ENCODE measurements at places on chromosomes 4 and X.
A peak's percentile ranks its signal among the peaks of the same experiment; 100 is the strongest.

DNA sequence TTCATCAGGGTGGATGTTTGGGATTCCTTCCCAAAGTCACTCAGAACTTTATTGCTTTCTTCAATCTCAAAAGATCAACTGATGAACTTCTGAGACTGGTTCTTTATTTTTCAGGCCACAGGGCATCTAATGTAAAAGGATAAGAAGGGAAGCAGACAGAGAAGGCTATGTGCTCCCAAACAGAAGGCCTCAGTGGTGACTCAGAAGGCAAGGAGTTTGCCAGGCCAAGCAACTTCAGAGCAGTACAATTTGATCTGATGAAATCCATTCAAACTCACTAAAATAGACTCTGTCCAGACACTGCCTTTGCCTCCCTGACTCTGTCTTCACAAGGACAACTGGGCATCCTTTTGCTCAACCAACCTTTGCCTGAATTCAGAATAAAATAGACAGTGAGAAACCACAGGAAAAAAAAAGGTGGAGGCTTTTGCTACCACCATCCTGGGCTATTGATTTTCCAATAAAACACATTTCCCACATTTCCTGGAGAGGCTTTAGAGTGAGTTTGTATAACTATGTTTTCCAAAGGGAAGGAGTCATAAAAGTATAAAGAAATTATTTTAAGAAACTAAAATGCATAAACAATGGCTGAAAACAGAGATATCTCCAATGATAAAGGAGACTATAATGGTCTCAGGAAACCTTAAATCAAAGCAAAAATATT lies 55.2 kb downstream of the ARHGEF6 start:
- no peak for DNase-seq

DNA sequence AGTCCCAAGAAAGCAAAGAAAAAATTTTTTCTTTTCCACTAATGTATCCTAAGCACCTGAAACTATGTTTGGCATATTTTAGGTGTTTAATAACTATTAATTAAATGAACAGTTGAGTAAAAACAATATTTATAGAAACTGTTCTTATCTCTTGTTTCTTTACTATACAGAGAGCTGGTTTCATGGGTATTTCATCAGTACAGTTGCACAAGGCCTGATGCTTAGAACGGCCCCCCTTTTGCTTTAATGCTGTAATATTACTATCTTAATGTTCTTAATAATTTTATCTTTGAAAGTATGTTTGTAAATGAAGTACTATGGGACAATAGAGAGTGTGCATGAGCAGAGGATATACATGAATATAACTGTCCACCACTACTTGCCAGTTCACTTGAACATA lies 479.1 kb upstream of the SLIT2 start:
- no peak for DNase-seq

DNA sequence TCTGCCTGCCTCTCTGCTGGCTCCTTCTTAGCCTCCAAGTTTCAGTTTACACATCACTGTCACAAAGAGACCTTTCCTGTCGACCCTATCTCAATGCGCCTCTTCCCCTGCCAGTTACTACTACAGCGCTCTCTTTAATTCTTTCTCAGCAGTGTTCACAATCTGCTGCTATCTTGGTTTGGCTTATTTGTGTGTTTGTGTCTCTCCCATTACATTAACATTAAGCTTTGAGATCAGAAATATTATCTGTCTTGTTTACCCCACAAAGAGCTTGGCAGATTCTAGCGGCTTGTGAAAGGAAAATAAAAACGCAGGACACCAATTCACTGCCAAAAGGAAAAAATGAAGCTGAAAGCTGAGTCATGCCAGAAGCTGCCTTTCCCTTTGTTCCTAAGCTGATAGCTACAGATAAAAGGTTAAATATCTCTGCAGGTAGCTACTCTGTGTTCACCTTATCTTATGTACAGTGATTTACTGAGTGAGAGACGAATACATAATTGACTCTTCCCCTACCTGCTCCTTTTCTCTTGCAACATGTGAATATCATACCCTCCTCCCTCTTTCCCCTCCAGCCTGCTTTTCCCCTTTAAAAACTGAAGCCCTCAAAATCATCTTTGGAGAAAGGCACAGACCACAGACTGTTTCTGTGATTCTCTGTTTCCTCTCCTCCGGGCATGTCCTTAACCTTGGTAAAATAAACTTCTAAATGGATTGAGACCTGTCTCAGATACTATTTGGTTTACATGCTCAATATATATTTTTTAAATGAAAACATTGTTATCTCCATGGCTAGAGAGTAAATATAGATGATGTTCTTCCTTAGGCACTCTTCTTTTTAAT lies 19.3 kb upstream of the SLC9A7 start:
- DNase-seq, result no peak

DNA sequence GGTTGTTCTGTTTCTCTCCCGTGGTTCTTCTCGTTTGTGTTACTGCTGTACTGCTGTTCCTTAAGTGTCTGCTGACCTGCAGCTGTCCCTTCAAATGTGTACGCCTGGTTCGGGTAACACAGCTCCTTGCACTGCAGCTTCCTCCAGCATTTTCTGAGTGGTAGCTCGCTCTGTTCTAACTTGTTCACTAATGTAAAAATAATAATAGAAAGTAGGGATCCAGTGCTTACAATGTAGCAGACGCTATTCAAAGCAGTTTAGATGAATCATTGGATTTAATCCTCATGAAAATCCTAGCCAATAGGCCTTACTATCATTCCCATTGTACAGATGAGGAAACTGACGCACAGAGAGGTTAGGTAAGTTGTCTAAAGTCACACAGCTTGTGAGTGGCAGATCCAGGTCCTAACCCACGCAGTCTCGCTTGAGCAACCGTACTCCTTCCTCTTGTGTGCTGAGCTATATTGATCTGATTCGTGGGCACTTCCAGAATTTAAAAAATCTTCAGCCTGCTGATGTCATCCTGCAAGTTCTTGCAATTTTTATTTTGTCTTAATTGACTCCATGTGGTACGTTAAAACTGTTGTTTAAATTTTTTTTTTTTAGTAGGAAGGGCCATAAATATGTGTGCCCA lies 448.2 kb upstream of the FAT1 start:
- no peak for DNase-seq

- no peak for DNase-seq
Measured at GRCh38 chr4:64195582-64195981, 213.7 kb downstream of the TECRL start.

GRCh38 chr4:102230194-102230593 lies 115.1 kb downstream of the SLC39A8 start:
- DNase-seq, result no peak

DNA sequence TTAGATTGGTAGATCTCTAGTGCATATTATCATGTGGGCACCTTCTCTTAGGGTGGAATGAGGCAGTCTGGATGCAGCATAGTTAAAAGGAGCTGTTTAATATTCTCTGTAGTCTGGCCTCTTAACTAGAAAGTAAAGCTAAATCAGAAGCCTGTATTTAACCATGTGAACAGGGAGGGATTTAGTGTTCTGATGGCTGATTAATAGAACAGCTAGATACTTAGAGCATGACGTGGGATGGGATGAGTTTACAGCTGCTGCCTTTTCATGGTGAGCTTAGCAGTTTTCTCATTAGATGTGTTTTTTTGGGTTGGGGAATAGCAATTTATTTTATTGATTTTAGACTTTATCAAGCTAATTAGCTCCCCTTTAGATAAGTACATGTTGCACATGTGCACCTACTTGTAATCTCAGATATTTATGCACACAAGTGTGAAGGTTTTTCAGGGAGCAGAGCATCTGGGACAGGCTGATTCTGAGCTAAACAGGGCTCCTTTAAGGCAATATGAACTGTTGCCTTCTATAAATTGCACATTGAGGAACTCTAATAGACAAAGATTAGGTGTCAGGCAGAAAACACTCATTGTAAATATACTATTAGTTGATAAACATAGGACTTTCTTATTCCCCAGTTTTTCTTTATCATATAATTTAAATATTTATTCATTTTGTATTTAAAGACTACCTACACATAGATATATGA lies 34.1 kb downstream of the YIPF6 start:
- no peak for DNase-seq

GRCh38 chr4:34108391-34108790 lies 2135.9 kb downstream of the ARAP2 start:
- DNase-seq, result no peak

- DNase-seq, result no peak
Measured at GRCh38 chrX:43573441-43574015, 82.6 kb upstream of the MAOA start.

DNA sequence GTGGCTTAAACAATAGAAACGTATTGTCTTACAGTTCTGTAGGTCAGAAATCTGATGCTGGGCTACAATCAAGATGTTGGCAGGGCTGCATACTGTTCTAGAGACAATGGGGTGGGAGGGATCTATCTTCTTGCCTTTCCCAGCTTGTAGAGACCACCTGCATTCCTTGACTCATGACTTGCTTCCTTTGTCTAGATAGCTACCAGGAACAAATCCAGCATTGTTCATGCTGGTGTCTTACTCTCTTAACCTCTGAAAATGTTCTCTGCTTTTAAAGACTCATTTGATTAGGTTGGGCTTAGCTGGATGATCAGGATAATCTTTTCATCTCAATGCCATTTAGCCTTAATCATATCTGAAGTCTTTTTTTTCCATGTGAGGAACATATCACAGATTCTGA lies 169.0 kb downstream of the ZNF330 start:
- no peak for DNase-seq

GRCh38 chrX:121011254-121011653 lies 25.7 kb upstream of the CT47A1 start:
- no peak for DNase-seq

- peak; percentile 55 for DNase-seq
Measured at GRCh38 chrX:12974305-12974795, 560 bp upstream of the TMSB4X start.

DNA sequence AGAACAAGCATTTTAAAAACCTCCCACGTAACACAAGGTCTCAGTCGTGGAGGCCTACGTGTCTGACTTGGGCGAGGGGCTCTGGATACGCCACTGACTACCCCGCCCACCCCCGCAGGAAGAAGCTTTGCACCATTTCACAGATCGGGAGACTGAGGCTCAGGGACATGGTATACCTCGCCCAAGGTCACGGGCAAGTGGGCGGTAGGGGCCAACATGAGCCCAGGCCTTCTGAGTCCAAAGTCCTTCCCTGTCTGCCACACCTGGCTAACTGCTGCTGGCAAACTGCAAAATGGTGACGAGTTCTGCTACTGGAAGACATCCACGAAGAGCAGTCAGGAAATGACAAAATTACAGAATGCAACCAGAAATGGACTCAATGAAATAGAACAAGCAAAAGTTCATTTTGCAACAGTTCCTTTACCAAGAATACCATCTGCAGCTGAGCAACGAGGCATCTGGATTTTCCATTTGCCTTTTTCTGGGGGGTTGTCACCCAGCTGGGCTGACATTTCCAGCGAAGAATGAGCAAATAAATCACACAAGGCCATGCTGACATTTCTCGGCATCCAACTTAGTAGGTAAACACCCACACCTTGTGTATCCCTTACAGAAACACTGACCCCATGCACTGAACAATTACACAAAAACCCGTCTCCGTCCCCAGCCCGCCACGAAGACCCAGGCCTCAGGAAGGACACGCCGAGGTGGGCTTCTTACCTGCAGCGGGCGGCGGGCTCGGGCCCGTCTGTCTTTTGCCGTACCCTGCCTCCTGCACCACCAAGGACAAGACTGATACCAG lies 70.2 kb upstream of the AFAP1 start:
- no peak for DNase-seq

GRCh38 chrX:41781500-41781899 lies 57.5 kb downstream of the GPR82 start:
- peak; percentile 59 for DNase-seq

DNA sequence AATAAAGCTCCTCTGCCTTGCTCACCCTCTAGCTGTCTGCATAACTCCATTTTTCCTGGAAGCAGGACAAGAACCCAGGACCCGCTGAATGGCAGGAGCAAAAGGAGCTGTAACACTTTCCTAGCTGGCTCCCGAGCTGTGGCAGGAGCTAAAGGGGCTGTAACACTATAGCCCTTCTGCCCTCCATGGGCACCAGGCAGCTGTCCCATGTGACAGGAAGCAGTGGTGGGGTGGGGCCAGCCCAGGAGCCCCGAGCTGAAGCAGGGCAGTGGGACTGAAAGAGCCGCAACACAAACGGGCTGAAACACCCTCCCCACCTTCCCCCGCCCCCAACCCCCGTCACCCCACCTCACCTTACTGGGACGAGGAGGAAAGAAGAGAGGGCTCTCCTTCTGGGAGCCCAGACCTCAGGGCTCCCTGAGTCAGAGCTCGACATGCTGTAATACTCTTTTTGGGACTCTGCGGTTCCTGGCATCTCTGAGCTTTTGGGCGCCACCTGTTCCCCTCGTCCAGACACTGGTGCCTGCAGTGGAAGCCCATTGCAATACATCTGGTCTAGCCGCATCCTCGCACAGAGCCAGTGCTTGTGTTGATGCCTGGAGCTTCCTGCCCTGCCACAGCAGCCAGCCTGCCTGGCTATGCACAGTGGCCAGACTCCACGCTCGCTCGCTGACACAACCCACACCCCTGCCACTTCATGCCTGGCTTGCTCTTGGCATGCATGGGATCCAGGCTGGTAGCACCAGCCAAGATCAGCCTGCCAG lies 39.4 kb downstream of the PPM1K start:
- peak; percentile 21 for DNase-seq

DNA sequence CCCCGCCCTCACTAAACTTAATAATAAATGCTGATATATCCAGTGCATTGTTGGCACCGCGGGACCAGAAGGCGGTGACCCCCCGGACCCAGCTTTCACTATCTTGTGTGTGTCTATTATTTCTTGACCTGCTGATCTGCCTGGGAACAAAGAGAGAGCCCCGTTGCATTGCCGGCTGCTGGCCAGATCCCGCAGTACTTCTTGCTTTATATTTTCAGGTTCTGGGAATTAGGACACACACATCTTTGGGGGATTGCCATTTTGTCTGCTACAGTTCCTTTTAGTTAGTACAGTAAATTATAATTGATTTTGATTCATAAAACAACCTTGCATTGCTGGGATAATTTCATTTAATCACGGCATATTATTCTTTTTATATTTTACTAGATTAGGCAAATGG lies 2.2 kb upstream of the RTL8B start:
- DNase-seq, result no peak

GRCh38 chr4:11774346-11774745 lies 345.7 kb upstream of the HS3ST1 start:
- DNase-seq, result no peak

- no peak for DNase-seq
Measured at GRCh38 chr4:123361195-123361861, 35.3 kb upstream of the SPRY1 start.

GRCh38 chr4:179624768-179625181 lies 2182.5 kb upstream of the AGA start:
- no peak for DNase-seq

- DNase-seq, result no peak
Measured at GRCh38 chr4:3177426-3177825, 71.5 kb upstream of the MSANTD1 start.

GRCh38 chr4:152579107-152579764 lies 43.3 kb upstream of the FBXW7 start:
- no peak for DNase-seq

DNA sequence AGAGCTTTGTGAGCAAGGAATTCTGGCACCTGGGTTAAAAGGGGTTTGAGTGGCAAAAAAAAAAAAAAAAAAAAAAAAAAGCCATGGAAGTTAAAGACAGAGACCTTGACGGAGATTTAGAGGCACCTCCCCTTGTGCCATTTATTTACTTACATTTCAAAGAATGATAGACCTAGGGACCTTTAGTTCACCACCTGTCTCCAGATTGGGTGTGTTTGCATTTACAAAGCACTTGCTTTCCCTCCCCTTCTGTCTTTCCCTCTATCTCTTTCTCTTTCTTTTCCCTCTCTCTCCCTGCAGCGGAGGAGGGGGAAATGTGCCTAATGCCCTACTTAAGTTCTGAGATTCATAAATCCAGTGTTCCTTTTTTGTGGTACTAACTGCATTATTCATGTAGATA lies 116.0 kb downstream of the IQCM start:
- no peak for DNase-seq

- DNase-seq, result no peak
Measured at GRCh38 chr4:52919461-52919860, 57.3 kb downstream of the RASL11B start.

All from CD4-positive, alpha-beta T cell treated with Interleukin-17A for 1 hour (primary cell).